CD4-positive, alpha-beta T cell treated with Interleukin-21 for 1 hour (primary cell): ENCODE measurements at places on chromosomes 6 and 20.

DNA sequence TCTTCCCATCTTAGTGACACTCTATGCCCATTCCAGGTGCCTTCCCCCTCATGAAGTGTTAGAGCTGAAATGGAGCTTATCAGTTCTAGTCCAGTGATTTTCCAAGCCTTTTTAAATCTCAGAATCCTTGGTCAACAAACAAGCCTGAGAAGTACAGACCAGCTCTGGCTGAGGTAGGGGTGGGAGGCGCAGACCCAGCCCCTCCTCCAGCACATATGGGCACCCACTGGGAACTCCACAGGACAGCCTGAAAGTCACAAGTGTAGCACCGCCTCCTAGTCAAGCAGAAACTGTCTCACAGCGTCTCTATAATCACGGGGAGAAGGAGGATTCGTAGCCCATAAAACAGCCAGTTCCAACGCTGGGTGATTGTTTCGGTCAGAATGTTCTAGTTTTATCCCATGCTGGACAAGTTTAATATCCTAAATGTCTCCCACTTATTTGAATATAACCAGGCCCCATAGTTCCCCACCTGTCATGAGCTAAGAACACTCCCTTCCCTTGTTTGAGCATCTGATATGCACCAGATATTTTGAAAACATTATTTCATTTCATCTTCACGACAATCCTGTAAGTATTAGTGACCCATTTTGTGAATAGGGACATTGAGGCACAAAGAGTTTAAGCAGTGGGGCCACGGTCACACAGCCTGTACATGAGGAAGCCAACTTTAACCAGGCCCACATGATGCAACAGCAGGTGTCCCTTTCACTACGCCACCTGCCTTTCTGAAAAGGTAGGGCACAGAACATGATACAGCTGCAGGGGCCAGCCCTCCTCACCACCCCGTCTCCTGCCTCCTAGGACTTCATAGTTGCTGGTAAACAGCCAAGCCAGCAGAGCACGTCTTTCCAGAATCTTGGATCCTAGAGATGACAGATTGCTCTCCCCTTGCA is 40.1 kb downstream of the TRAF3IP2 start:
- peak; percentile 8 for DNase-seq

GRCh38 chr20:37586078-37586477 is 58.4 kb upstream of the BLCAP start:
- no peak for DNase-seq

DNA sequence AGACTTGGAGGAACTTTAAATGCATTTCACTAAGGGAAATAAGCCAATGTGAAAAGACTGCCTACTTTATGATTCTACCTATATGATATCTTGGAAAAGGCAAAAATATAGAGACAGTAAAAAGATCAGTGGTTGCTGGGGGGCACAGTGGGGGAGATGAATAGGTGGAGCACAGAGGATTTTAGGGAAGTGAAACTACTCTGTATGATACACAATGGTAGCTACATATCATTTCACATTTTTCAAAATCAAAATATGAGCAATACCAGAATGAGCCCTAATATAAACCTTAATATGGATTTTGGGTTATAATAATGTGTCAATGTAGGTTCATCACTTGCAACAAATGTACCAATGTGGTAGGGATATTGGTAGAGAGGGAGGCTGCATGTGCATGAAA is 161.4 kb upstream of the HTR1E start:
- DNase-seq = no peak

GRCh38 chr6:70166088-70166958 is 136.6 kb downstream of the COL9A1 start:
- DNase-seq = no peak

DNA sequence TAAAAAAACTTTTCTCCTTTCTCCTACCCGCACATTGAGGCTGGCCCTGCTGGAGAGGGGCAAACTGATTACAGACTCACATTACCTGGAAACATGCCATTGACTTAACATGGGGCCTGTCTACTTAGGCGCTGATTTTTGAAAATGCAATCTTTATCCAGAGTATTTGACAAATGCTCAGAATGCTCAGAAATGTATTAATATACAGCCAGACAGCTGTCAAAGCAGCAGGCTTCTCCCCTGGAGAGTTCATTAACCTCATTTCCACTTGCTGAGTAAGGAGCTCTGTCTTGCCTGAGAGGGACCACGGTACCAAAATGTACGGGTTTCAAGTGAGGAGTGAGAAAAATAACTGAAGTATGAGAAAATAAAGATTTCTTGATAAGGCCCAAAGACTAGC is 95.7 kb downstream of the PAX1 start:
- no peak for DNase-seq

DNA sequence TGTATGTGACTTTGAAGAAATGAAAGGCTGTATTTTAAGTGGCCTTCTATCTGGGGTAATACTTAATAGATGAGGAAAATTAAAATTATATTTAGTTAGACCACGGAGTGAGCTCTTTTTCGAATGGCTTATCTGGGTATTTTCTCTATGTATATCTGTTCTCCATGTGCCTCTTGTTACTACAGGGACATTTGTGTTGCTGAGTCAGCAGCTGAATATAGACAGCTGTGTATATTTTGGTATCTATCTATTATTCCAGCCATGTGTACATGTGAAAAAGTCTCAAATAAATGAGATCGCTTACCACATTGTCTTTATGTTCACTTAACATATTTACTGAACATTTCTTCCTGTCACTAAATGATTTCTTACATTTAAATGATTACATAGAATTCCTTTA is 57.2 kb downstream of the TMEM200A start:
- DNase-seq = no peak

- no peak for DNase-seq
Observed at GRCh38 chr20:16596991-16597390, 23.7 kb upstream of the KIF16B start.

- no peak for DNase-seq
Observed at GRCh38 chr20:47295921-47296426, 60.5 kb downstream of the ZMYND8 start.

- DNase-seq = no peak
Observed at GRCh38 chr6:6900569-6901204, 207.1 kb upstream of the RREB1 start.

DNA sequence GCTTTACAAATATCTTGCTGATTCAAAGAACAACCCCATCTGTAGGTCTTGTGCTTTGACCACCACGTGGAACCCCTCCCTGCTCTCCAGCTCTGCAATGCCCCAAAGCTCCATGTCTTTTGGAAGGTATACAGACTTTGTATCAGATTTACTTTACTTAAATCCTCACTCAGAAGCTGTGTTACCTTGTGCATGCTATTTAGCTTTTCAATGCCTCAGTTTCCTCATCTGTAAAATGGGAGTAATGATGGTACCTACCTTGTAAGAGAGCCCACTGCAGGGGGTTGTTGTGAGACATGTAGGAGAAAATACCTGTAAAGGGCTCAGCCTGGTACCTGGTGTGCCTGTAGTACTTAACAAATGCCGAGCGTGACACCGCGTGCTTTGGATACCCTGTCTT is 200.2 kb upstream of the CHD6 start:
- no peak for DNase-seq

- DNase-seq = peak; percentile 46
Observed at GRCh38 chr6:10478187-10479040, 42.7 kb upstream of the GCNT2 start.

DNA sequence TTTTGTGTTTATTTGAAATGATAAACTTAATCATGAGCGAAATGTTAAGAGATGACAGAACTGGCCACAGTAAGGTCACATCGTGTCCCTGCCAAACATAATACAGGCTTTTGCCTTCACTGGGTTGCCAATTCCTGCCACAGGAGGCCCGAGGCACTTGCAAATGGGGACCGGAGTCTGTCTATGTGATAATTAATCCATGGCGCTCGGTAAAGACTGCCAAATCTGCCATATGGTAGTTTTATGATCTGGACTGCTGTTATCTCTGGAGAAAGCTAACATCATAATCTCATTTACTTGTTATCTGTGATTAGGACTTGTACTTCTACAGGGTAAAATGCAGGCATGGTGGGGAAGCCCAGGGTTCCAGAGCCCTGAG is 170.5 kb upstream of the TSHZ2 start:
- DNase-seq = no peak

- DNase-seq = no peak
Observed at GRCh38 chr6:14281811-14282660, 164.5 kb downstream of the CD83 start.

GRCh38 chr6:44072959-44073611 is 54.2 kb downstream of the MRPL14 start:
- DNase-seq = peak; percentile 77

DNA sequence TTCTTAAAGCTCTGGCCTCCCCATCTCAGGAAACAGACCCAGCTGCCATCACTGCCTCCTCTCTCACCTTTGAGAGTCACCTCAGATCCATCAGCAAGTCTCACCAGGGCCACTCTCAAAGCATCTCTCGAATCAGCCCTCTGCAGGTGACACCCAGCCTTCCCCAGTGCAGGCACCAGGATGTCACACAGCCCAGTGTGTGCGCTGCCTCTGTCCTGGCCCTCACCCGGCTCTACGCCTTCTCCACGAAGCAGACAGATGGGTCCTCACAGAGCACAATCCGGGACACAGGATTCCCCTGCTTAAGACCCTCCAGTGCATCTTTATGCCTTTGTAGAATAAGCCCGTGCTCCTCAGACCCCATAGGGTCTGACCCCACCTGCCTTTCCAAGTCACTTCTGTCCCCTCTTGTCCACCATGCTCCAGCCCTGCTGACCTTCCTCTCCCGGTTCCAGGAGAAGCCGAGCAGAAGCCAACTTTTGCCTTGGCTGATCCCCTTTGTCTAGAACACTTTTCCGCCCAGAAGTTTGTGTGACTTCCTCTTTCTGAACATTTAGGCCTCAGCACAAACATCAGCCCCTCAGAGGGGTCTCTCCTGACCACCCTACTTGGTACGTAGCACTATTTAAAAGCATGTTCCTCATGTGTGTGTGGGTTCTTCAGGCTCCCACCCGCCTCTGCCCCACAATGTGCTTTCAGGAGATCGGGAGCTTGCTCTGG is 60.2 kb downstream of the PSMG4 start:
- DNase-seq = no peak

- no peak for DNase-seq
Observed at GRCh38 chr6:72140795-72141194, 254.4 kb downstream of the RIMS1 start.

DNA sequence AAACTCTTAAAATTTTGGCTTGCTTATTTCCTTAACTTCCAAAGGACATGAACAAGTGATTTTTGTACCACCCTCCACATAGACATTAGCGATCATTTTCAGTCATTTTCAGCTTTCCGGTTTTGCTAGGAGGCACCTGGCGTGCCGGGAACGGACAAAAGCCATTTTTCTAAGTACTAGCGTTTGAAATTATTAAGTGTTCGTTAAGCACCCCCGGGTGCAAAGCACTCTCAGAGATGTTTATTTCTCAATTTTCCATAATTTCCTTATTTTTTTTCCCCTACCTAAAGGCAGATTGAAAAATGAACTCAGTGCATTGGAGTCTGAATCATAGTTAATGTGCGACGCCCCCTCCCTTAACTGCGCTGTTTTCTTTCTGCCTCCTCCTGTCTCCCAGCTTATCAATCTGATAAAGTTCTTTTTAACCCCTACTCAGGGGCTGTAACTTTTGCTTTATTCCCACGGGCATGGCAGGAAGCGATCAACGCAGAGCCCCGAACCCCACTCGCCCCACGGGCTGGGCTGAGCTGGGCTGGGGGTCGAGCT is 58.2 kb downstream of the ZNF831 start:
- no peak for DNase-seq

DNA sequence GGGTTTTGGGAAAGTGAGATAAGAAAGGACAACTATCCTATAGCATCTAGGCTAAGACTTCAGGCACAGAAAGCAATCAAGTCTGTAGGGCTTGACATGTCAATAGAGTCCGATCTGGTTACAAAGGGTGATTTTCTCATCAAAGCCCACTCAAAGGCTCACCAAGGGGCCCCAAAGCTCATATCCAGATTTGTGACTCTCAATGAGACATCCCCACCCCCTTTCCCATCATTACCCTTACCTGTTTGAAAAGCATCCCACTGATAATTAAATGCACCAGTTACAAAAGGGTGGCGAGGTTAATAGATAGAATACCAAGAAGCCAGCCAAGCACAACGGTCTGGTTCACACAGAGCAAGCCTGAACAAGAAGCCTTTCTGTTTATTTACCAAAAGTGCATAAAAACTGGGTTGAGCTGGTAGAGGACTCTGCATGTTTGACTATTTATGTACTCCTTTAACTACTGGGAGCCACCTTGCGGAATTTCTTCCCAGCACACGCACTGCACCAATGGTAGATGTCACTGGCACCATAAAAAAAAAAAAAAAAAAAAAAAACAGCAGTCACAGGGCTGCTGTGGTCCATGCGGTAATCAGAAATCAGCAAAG is 6.1 kb downstream of the JAG1 start:
- DNase-seq = no peak

DNA sequence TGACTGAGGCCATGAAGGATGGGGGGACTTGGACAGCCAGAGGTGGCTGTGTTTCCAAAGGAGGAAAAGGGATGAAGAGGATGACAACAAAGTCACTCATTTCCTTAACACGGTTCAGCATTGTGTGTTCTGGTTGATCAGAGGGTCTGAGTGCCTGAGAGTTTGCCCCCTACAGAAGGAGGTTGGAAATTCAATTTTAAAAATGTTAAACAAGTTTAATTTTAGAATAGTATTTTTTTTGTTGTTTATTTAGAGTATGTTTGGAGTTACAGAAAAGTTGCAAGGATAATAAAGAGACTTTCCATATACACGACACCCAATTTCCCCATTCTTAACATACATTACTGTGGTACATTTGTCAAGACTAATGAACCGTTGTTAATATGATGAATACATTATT is 10.3 kb upstream of the VAPB start:
- DNase-seq = no peak

GRCh38 chr20:4883546-4883945 is 117.8 kb downstream of the SLC23A2 start:
- DNase-seq = no peak

GRCh38 chr20:61918548-61918947 is 147.1 kb downstream of the TAF4 start:
- DNase-seq = no peak
